ENCODE measurements at places on chromosomes 5 and 9. TPM values are rescaled to one million over a fixed set of nuclear protein-coding genes. Genes with fewer than 3 reads are reported as not detected.

Gene FBXO38
- 46.0 TPM for total RNA-seq

Gene GRM6
- total RNA-seq: not detected

Gene C9orf40
- 9.1 TPM for total RNA-seq

- DNase-seq: no peak
These were observed 358.9 kb downstream of the DEPDC1B start for GRCh38 chr5:60340965-60341471.

DNA sequence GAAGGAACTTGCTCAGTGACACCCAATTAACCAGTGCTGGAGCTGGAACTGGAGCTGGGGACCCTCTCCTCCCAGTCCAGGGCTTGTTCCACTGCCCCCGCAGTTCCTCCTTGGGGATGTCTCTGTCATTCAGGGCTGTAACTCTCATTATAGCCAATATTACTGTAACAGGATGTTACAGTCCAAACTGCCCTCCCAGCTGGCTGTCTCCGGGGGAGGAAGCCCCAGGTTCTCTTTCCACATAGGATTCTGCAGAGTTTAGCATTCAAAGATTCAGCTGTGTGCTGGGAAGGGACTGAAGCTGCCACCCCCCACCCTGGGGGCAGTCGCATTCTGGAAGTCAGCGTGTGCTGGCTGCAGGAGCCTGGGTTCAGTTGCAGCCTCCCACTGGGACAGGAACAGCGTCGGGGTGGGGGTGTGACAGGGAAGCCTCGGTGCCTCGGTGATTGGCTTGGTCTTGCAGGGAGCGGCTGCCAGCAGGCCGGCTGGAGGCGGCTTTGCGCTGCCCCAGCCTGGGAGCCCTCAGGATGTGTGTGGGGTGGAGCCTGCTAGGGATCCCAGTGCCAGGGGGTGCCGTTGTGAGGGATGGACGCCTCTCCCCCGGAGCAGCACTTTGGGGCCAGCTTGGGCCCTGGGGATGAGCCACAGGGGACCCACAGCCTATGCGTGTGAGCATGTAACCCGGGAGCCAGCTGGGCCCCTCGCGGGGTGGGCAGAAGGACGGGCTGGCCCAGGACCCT is 101.1 kb downstream of the RGS3 start:
- peak; percentile 88 for DNase-seq

GRCh38 chr5:41748631-41749030 is 121.6 kb downstream of the OXCT1 start:
- peak; percentile 68 for DNase-seq

GRCh38 chr5:171462136-171462927 is 42.9 kb downstream of the FGF18 start:
- no peak for DNase-seq

DNA sequence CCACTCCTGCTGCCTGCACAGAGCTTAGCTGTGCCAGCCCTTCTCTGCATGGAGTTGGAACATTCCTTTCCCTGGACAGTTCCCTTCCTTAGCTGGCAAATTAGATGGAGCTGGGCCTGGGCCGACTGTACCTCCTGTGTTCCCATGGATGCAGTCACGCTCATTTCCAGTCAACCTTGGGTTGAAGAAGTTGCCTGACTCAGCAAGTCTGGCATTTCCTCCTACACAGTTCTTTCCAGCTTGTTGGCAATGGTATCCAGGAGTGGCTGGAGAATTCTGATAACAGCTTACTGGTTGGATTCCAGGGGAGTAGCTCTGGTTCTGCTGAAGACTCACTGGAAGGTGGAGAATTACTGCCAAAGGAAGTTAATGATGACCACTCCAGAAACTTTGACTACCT is 9.2 kb upstream of the TAF1L start:
- DNase-seq: peak; percentile 12

DNA sequence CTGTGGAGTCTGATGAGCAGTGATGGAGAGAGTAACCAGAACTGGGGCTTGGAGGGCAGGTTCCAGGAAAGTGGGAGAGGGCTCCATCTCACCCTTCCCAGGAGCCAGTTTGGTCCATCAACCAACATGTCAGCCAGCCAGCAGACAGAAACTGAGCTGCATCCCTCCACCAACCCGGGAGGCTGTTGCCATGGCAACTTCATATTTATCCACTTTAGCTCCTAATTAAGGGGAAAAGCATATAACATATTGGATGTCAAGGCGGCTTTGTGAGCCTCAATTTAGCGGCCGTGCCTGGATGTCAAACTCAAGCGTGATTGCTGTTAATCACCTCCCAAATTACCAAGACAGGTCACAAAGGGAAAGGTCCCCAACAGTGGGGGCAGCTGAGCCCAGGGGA is 81.5 kb upstream of the ARAP3 start:
- DNase-seq: no peak

DNA sequence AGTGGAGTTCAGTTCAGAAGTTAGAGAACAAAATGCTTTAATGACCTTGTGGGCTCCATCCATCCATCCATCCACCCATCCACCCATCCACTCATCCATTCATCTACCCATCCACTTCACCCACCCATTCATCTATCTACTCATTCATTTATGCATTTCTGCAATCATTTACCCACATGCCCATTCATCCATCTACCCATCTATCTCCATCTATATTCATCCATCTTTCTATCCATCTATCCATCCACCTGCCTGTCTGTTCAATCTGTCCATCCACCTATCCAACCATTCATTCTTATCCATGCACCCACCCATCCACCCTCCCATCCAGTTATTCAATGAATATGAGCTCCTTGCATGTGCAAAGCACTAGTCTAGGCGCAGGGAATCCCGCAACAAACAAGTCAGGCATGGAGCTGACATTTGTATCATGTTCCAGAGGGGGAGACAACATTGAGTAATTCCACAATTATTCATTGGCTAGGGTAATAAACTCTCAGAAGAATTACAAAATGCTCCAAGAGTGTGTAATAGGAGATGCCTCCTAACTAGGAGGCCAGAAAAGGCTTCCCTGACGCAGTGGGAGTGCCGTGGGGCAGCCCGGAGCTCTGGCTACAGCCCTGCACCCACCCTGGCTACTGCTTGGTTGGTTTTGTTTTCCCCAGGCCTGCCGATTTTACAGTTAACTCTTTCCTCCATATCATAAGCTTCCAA is 211.2 kb downstream of the NXNL2 start:
- DNase-seq: peak; percentile 63

DNA sequence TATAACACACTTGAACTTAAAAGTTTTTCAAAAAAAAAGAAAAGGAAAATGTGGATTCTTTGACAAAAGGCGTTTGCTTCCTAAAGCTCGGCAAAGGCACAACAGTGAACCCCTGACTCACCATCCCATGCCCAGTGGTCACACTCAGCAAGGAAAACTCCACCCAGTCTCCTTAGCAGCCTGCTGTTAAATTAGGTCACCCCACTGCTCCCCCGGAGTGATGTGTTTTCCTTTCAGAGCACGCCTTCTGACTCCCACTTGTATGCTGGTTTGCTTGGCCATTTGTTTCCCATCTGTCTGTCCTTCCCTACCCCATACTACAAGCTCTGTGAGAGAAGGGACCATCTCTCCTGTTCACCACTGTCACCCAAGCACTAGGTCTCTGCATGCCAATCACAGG is 23.8 kb downstream of the RETREG1 start:
- peak; percentile 91 for DNase-seq

- DNase-seq: no peak
These were observed 53.7 kb upstream of the RPL26L1 start for GRCh38 chr5:172905346-172906140.

Gene PCDHGA2
- 1.1 TPM for total RNA-seq

GRCh38 chr9:126773004-126773607 is 31.7 kb upstream of the ZBTB43 start:
- DNase-seq: peak; percentile 26

Gene WHRN
- 1.7 TPM for total RNA-seq

Gene C9
- not detected for total RNA-seq

- no peak for DNase-seq
These were observed 82.2 kb downstream of the DCP2 start for GRCh38 chr5:113058706-113059226.

Gene LCN12
- 0.27 TPM for total RNA-seq

- DNase-seq: no peak
These were observed 83.1 kb upstream of the PLPP6 start for GRCh38 chr9:4579001-4579400.

Gene RGMB
- 206 TPM for total RNA-seq

DNA sequence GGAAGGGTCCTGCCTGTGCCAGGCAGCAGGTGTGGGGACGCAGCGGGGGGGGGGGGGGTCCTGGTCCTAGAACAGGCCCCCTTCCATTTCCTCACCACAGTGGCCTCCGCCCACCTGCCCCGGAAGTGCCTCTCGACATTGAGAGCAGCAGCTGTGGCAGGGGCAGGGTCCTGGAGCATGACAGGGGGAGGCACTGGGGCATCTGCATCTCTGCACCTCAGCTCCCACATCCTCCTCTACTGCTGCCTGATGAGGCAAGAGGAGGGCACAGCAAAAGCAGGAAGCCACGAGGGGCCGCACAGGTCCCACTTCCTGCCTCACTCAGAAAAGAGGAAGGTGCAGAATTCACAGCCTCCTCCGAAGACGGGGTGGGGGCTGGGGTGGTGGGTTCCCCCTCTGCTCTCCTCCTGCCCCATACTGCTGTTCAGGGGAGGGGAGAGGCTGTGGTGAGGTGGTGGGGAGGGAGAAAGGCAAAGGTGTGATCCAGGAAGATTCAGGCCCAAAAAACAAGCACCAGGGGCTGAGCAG is 14.8 kb downstream of the AKNA start:
- DNase-seq: no peak

Gene POLK
- total RNA-seq: 40.1 TPM

Gene MPDZ
- 31.2 TPM for total RNA-seq

GRCh38 chr9:106745457-106745856 is 117.5 kb upstream of the ZNF462 start:
- DNase-seq: peak; percentile 24

Gene ZFP2
- total RNA-seq: 1.2 TPM

GRCh38 chr5:135466178-135467050 is 14.3 kb upstream of the TIFAB start:
- peak; percentile 67 for DNase-seq

Gene ORM2
- not detected for total RNA-seq

DNA sequence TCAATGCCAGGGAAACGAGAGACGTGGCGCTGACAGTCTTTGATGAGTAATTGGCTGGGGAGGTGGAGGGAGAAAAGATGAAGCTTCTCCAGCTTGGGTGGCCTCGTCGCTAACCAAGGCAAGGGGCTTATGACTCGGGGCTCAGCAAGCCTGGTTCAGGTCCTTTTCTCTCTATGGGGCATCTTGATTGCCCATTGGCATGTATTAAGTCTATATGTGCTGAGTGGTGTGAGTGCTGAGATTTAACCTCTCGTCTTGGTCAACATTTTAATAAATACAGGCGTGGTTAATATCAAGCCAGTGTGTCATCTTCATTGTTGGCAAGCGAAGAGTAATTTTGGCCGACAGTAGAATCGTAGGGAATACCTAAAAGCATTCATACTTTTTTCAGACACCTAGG is 85.9 kb downstream of the RAI14 start:
- DNase-seq: no peak

GRCh38 chr9:122281368-122281767 is 16.7 kb downstream of the MRRF start:
- no peak for DNase-seq

Gene GABRG2
- not detected for total RNA-seq

DNA sequence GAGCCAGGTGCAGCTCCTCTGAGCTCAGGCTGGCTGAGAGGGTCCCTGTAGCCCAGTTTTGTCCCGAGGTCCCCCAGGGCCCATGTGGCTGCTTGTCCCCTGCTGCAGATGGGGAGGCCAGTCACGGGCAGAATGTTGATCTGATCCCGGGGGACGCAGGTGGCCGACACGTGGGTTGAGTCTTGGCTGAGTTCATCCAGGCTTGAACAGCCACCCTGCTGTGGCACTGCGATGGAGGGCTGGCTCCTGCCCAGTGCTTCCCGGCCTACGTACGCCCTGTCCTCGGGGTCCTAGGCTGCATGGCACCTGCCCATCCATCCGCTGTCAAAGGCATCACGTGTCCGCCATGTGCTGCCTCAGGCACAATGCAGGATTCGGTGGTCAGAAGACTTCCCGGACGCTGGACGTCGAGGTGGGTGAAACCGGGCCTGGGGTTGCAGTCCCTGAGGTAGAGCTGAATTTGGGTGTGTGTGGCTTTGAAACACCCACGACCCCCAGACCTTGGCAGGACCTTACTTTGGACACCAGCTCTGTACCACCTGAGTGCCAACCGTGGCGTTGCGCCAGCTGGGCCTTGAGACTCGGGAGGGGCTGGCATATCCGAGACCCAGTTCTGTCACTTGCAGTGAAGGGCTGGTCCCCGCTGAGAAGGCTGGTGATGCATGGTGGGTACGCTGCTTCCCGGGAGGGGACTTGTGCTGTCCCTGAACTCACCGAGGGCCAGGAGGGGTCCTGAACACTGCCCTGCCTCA is 22.3 kb downstream of the RXRA start:
- no peak for DNase-seq

DNA sequence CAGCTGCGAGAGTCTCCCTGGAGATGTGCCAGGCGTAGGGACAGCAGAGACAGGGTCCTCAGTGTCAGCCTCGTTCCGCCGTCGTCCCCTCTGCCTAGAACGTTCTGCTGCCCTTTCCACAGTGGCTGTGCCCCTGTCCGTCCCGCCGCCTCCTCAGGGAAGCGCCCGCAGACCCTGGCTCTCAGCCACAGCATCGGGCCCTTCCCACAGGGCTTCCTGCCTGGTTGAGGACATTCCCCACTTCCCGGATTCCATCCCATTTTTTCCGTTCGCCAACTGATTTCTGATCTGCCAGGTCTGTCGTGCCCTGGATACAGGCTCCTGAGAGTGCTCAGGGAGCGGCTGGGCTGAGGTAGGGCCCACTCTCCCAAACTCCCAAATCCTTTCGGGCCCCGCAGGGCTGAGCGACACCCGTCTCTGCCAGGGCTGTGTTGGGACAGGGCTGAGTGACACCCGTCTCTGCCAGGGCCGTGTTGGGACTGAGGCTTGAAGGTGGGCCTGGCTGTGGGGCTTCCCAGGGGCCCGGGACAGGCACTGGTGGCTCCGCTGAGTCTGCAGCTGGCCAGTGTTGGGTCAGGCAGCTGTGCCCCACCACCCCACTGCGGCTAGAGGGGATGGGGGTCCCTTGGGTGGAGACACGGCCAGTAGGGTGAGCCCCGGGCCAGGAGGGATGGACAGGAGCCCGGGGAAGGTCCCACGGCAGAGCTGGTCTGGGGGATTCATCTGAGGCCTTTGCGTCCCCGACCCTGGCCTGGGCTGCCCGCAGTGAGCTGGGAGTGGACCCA is 15.9 kb downstream of the DNLZ start:
- no peak for DNase-seq

DNA sequence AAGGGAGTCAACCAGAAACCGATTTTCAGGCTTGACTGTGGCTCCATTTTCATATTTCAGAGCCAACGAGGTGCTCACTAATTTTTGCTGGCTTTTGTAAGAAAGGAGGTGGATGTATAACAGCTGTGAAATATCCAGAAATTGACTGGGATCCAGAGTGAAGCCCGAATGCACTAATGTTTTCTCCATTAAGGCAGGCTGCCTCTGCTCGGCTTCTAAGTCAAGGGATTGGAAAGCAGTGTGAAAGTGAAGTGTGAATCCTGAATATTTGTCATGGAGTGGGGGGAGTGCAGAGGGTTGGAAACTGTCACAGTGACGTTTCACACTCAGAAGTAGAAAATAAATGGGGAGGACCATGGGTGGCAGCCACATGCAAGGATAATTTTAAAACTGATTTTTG is 237.4 kb downstream of the GOLPH3 start:
- DNase-seq: no peak

GRCh38 chr5:128574041-128574440 is 36.0 kb upstream of the FBN2 start:
- no peak for DNase-seq
